ENCODE measurements at places on chromosomes 2 and 18.

GRCh38 chr2:227127201-227127600 lies 36.8 kb downstream of the COL4A4 start:
- no peak for DNase-seq

- no peak for DNase-seq
These were observed 54.9 kb upstream of the HS6ST1 start for GRCh38 chr2:128373451-128374000.

- no peak for DNase-seq
These were observed 102.3 kb upstream of the CYRIA start for GRCh38 chr2:16767789-16768476.

- no peak for DNase-seq
These were observed 26.6 kb downstream of the PLB1 start for GRCh38 chr2:28522481-28522880.

GRCh38 chr18:78753240-78753639 lies 226.4 kb upstream of the SALL3 start:
- no peak for DNase-seq

DNA sequence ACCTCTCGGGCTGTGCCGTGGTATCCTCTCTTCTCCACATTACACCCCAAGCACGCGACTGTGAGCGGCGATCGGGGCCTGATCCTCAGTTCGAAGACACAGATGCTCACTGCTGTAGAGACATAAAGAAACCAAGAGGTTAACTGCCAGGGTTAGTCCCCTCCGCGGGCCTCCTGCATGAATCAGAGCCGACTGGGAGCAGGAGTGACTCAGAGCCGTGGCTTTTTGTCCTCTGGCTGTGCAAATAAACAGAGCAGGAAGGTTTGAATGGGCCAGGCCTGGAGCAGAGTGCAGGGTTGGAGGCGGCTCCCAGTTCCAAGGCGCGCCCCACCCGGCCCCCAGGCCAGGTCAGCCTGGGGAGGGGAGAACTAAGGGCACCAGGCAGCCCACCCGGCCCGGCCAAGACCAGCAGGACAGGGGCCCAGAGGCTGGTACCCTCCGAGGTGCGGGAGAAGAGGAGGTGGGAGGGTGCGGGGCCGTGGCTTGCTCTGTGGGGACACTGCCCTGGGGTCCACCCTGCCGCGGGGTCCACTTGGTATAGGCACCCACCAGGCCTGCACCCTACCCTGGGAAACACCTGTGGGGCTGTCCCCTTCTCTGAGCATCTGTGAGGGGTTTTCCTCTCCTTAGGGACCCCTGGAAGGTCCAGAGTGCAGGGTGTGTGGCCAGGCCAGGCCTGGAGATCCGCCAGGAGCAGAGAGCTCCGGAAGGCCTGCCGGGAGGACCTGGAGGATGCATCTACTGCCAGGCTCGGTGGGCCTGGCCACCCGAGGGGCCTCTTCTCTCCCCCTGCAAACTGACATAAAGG lies 16.5 kb downstream of the TWIST2 start:
- peak; percentile 87 for DNase-seq

GRCh38 chr18:63348508-63349136 lies 18.4 kb downstream of the KDSR start:
- DNase-seq: no peak

DNA sequence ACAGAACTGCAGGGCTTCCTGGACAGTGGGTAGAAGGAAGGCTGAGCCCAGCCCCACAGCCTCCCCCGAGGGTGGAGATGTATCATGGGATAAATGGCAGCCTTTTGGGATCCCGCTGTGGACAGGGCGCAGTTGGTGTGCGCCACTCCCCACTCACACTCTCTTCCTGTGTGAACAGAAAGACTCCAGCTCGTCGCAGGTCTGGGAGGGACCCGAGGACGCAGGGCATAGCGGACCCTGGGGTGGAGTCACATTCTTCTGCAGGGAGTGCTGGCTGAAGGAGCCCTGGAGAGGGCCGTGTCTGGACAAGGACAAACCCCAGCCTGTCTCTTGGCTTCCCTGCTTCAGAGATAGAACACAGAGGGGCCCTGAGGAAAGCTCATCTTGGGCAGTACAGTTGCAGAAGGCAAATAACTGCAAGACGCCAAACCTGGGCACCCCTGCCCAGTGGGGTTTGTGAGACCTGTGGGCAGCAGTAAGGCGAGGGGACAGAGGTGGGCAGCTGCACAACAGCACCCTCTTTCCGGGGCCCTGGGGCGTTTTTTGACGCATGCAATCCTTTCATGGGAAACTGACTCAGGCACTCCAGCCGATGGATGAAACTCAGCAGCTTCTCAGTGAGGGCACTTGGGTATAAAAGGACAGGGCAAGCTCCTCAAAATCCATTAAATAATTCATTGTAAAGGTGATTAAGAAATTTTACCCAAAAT lies 101.9 kb downstream of the USP40 start:
- DNase-seq: peak; percentile 70

DNA sequence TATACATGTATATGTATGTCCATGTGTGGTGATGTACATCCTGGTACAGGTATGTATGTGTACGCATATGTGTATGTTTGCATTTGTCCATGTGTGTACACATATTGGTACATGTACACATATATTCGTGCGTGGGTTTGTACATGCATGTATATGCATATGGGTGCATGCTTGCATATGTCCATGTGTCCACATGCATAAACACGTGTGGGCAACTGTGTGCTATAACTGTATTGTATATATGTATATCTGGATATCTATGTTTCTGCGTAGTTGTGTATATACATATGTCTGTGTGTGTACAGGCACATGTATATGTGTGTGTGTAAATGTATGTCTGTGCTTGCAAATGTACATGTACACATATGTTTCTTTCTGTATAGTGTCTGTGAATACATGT lies 858.5 kb downstream of the CNTNAP5 start:
- no peak for DNase-seq

DNA sequence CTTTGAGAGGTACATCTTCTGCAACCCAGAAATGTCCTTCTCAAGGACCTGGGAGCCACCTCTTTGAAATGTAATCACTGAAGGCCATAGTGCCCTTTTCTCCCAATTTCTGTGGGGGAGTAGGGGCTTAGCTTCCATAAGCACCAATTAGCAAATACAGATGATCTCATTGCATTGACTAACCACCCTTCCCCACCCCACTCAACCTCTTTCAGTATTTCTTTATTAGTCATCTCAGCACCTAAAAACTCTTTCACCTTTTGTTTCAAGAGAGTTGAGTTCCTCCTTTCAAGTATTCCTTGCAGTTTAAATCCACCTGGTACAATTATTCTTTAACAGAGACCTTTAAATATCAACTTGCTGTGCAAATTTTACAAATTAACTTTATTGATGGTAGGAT lies 1011.8 kb upstream of the CDH2 start:
- DNase-seq: no peak

DNA sequence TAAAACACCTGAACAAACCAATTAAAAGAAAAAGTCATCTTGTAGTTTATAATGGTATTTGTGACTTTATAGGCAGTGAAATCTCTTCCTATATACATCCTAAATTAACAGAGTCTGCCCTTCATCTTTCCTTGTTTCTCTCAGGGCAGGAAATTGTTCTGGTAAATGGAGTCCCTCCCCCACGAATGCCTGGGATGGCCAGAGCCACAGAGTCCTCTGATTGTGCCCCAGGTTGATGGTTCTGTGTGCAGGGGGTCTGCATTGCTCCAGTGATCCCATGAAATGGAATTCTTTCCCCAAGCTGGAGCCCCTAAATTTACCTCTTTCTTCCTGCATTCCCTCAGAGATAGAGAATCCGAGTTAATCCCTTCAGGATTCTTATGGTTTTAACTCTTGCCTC lies 155.5 kb downstream of the MTX2 start:
- DNase-seq: no peak

- no peak for DNase-seq
These were observed 96.8 kb downstream of the DSC3 start for GRCh38 chr18:30945761-30946160.

- DNase-seq: no peak
These were observed 35.8 kb downstream of the IMPA2 start for GRCh38 chr18:12017081-12017480.

- DNase-seq: peak; percentile 75
These were observed 29.4 kb downstream of the KATNAL2 start for GRCh38 chr18:46946656-46947282.

GRCh38 chr18:5704847-5705246 lies 161.1 kb upstream of the EPB41L3 start:
- DNase-seq: no peak

Data from posterior cingulate gyrus (tissue), 11 donors.